ENCODE measurements at places on chromosomes 11 and 22.

DNA sequence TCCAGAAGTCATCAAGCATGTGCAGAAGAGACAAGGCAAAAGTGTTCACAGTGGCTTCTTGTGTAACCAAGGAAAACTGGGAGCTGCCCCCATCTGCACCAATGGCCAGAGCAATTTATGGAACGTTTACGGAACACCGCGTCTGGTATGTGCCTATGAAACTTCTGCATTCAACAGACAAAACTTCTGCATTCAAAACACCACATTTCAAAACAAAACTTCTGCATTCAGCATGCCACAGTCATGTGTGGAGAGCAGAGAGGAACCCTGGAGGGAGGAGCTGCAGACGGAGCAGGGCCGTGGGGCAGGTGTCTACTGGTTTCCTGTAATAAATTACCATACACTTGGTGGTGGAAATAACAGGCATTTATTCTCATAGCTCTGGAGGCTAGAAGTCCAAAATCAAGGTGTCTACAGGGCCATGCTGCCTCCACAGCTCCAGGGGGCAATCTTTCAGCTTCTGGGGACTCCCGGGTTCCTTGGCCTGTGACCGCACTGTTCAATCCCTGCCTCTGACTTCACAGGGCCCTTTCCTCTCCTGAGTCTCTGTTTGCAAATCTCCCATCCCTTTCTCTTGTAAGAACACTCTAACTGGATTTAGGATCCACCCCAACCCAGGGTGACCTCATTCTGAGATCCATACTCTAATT, 32.2 kb downstream of the RPL3 start:
- no peak for DNase-seq

GRCh38 chr11:96149743-96150555, 193.0 kb downstream of the MAML2 start:
- DNase-seq, result no peak

- no peak for DNase-seq
These were observed 1.3 kb downstream of the LRP5 start for GRCh38 chr11:68313574-68314202.

DNA sequence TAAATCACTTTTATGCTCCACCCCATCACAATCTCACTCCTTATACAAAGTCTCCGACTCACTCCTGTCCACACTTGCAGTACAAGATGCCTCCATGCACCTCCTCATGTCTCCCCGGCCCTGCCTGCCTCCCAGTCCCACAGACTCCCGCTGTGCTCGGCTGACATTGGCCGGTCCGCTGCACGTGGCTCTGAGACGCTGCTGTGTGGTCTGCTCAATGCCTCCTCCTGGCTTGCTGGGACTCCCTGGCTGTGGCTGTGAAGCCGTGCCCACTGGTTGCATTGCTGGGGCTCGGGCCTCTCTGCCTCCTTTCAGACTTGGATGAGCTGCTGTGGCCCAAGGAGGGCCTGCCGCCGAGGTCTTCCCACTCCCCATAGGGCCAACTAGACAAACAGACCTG, 224.0 kb upstream of the B3GAT1 start:
- peak; percentile 23 for DNase-seq

- DNase-seq, result no peak
These were observed 1.5 kb downstream of the INCENP start for GRCh38 chr11:62125316-62125715.

DNA sequence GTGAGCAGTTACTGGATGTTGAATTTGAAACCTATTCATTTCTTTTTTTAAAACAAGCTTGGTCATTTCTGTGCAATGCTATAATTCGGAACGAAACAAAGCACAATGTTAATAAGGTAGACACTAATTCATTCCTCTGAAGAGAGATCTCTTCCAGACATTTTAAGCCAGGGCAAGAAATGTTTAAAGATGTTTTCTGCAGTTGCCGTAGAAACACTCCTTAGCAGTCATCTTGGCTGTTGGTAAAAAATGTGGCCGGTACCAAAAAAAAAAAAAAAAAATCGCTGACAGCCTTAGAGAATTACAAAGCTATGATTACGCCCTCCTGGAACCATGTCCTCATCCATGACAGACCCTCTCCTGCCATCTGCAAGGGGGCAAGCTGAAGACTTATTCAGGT, 66.4 kb upstream of the TTC12 start:
- DNase-seq, result no peak

- no peak for DNase-seq
These were observed 11.9 kb downstream of the HIRA start for GRCh38 chr22:19419464-19420178.

DNA sequence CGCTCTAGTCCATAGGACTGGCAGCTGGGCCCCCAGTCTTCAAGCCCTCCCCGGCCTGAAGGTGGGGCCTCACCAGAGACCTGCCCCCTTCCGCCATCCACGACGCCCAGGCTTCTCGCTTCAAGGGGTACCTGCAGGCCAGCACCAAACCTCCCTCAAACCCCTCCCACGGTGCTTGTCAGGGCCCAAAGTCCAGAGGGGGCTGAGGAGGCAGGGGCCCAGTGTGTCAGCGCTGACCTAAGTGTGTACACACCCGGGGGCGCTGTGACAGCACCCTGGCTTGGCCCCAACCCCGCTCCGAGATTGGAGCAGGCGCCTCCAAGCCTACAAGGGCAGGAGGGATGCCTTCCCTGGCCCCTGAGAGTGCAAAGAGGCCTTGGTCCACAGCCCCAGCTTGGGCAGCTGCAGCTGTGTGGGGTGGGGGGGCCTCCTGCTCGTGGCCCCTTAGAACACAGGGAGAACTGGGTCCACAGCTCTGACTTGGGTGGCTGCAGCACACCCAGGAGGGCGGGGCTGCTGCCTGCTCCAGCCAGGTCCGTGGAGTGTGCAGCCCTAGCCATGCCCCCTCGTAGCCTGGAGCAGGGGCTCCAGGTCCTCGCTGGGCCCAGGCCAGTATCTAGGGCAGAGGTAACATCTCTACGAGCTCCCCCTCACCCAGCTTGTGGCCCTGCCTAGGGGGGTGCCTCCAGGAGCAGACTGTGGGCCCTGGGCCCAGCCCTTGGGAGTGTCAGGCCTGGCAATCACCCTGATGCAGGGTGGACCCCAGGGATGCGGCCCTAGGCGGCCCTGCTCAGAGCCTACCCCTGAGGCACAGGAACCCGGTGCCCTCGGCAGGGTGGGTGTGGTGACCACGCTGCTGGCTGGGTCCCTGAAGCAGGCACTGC, 4.9 kb downstream of the SBF2 start:
- DNase-seq, result peak; percentile 66

- DNase-seq, result no peak
These were observed 68.1 kb upstream of the BID start for GRCh38 chr22:17842386-17842785.

DNA sequence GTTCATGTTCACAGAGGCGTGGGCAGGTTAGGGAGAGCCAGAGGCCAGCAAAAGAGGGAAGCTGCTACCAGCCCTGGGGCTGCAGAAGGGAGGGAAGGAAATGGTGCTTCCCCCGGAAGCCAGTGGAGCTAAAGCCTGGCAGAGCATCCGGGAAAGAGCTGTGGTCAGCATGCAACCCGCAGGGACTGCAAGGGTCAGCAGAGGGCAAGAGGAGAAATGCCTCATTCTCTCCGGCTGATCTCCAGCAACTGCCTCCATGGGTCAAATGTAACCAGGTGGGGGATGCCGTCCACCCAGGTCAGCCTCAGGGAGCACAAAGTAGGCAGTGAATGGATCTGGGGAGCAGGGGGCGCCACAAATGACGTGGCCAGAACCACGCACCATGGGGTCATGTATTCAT, 36.9 kb upstream of the PRR5 start:
- DNase-seq, result no peak

- DNase-seq, result no peak
These were observed 1155.6 kb downstream of the DLG2 start for GRCh38 chr11:84471501-84471900.

- no peak for DNase-seq
These were observed 71.0 kb downstream of the PARVA start for GRCh38 chr11:12448131-12448939.

DNA sequence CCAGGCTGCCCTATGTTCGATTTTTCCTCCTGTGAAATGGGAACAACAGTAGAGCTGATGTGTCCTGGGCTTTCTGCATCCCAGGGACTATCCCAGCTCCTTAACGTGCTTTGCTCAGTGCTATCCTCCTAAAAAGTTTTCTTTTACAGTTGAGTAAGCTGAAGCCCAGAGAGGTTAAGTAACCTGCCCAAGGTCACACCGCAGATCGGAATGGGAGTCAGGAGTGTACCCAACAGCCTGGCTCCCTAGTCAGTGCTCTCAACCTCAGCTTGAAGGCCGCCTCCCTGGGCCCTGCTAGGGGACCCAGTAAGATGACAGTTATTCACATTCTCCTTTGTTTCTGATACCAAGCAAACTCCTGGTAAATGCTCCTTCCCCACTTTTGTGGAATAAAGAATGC, 45.9 kb downstream of the PARVB start:
- DNase-seq, result no peak

- no peak for DNase-seq
These were observed 60.0 kb upstream of the SPON1 start for GRCh38 chr11:13902523-13902922.

DNA sequence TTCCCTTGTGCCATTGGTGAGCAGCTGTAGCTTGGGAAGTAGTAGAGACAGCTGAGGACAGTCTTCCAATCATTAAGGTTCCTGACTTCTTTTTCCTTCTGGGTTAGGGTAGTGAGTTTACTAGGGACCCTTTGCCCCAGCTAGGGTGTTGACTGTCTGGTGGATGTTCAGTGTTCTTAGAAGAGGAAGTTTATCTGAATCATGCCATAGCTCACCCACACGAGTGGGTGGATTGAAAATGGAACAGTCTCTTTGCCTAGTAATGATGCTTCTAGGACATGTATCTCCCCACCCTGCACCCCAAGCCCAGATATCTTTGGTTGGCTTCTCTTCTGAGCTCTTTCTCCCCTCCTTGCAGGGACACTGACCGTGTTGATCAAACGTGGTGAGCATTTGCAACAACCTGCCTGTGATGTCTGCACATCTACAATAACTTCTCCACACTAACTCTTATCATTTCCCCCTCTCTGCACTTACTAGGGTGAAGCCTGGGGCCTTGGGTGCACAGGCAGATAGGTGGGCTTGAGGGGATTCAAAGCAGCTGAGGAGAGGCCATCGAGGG, 57.1 kb upstream of the HORMAD2 start:
- no peak for DNase-seq

- DNase-seq, result no peak
These were observed 5.0 kb upstream of the OR52E6 start for GRCh38 chr11:5846701-5847100.

DNA sequence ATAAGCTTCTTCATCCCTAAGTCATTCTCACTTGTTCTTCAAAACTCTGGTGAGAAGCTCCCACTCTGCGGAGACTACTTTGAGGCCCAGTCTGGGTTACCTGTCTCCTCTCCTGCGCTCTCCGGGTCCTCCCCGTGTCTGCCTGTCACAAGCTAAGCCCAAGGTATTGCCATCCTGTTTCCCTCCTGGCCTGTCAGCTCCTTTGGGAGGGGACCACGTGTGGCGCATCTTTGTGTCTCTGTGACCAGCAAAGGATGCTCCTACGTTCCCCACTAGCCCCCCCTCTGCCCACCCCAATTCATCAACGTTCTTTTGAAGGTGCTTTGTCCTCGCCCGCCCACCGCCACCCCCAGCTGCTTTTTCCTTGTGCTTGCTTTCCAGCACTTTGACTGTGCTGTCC, 31.8 kb upstream of the FBLN1 start:
- DNase-seq, result no peak

DNA sequence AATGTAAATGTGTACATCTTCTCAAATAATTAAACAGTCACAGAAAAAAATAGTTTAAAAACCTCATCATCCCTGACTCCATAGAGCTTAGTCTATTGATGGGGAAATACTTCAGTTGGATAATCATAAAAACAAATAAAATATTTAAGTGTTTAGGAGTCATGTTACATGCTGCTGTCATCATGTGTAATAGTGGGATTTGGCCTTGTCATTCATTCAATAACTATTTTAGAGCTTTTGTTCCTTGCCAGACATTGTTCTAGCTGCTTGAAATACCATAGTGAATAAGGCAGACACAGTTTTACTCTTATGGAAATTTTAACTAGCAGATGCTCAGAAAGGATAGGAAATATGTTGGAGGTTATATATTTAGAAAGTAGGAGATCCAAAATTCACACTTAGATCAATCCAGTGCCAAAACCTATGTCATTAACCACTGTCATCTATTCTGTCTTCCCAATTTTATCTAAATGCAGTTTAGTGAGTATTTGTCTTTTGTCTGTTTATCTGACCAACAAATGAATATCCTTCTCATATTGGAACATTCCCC, 324.7 kb downstream of the CASP12 start:
- no peak for DNase-seq

DNA sequence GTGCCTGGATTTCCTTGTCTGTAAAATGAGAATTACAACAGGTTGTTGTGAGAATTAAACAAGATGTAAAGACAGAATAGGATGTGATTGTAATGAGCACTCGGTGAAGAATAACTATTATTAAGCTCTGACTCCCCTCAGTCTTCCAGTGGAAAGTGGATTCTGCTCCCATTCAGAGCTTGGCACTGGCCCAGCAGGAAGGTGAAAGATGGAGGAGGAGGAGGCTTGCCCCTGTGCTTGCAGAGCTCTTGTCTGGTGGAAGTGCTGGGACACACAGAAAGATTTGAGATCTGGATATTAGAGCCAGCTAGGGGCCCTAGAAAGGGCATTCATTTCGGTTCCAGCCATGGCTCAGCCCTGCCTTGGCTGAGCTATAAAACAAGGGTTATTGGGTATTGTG, 28.2 kb downstream of the PHLDB1 start:
- no peak for DNase-seq

DNA sequence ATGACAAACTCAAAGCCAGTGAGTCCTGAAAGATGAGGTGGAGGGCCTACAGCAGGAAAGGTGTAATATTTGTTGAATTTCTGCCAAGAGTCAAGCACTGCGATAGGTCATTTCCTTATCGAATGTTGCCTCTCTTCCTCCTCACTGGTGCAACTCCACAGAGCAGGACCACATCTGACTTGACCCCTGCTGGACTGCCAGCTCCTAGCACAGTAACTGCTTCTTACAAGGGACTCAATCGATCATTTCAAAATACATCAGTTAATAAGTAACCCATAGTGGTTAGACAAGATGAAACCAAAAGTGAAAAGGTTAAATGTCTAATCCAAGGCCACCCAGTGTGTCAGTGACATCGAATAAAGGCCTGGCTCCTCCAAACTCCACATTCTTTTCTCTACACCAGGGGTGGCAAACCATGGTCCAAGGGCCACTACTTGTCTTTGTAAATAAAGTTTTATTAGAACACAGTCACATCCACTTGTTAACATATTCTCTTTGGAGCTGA, 98.5 kb upstream of the CSNK2A3 start:
- no peak for DNase-seq

GRCh38 chr22:31136711-31137110, 3.6 kb downstream of the PLA2G3 start:
- no peak for DNase-seq

GRCh38 chr11:61814247-61814957, 2.4 kb downstream of the FADS1 start:
- no peak for DNase-seq
